ENCODE measurements at places on chromosomes 16 and 17. TPM values are rescaled to one million over a fixed set of nuclear protein-coding genes. Genes with fewer than 3 reads are reported as not detected.

TMIGD1 gene
- total RNA-seq, result not detected

UTS2R gene
- not detected for total RNA-seq

BRICD5 gene
- total RNA-seq, result 3.4 TPM

CEP112 gene
- total RNA-seq, result 31.2 TPM

SEPTIN12 gene
- total RNA-seq, result not detected

OR2C1 gene
- total RNA-seq, result not detected

C16orf92 gene
- not detected for total RNA-seq

ITGB4 gene
- 69.5 TPM for total RNA-seq

RAB11FIP4 gene
- 2.6 TPM for total RNA-seq

NPIPA7 gene
- total RNA-seq, result 7.5 TPM

TNP2 gene
- not detected for total RNA-seq

STH gene
- not detected for total RNA-seq

PERCC1 gene
- not detected for total RNA-seq

GCGR gene
- total RNA-seq, result 0.39 TPM

C17orf78 gene
- total RNA-seq, result not detected

FOXN1 gene
- total RNA-seq, result not detected

CDH3 gene
- total RNA-seq, result 0.97 TPM

CDT1 gene
- 1.5 TPM for total RNA-seq
